ENCODE measurements at places on chromosomes 1 and 21. TPM values are rescaled to one million over a fixed set of nuclear protein-coding genes. Genes with fewer than 3 reads are reported as not detected.

The MPL gene
- not detected for total RNA-seq

The PDE9A gene
- total RNA-seq: 10.4 TPM

The MMEL1 gene
- total RNA-seq: 1.2 TPM

The NBL1 gene
- total RNA-seq: 27.6 TPM

The CD1E gene
- not detected for total RNA-seq

The SRGAP2 gene
- total RNA-seq: 83.2 TPM

The SMG5 gene
- 69.2 TPM for total RNA-seq

The AXDND1 gene
- total RNA-seq: not detected

The CFAP74 gene
- total RNA-seq: not detected

The MROH7 gene
- 0.27 TPM for total RNA-seq

The CLDN17 gene
- total RNA-seq: not detected

The TRIM62 gene
- 10.6 TPM for total RNA-seq

The SLC5A9 gene
- not detected for total RNA-seq

The DNASE2B gene
- not detected for total RNA-seq

Measured in T-helper 2 cell treated with Interferon-gamma antibody and Interleukin-4, amounts not matched to agents 100 ng/mL and 5 ng/mL, for 36 hours (primary cell).